ENCODE measurements at places on chromosomes 1 and 21.

- DNase-seq = no peak
Measured at GRCh38 chr1:241235256-241235897, 121.6 kb downstream of the RGS7 start.

DNA sequence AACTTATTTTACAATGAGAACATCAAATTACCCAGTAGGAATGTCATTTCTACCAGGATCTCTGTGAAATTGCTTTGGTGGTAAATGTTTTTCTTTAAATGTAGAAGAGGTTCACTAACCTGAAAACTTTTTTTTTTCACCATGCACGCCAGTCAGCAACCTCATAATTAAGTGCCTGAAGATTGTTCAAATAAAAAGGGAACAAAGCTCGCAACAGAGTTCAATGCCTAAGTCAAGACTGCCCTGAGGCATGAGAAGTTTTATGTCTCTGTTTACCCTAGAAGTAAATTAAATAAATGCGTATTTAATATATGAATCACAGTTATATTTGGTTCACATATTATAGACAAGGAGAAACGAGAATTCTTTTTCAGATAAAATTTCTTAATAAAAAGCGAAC lies 13.8 kb upstream of the SYDE2 start:
- no peak for DNase-seq

DNA sequence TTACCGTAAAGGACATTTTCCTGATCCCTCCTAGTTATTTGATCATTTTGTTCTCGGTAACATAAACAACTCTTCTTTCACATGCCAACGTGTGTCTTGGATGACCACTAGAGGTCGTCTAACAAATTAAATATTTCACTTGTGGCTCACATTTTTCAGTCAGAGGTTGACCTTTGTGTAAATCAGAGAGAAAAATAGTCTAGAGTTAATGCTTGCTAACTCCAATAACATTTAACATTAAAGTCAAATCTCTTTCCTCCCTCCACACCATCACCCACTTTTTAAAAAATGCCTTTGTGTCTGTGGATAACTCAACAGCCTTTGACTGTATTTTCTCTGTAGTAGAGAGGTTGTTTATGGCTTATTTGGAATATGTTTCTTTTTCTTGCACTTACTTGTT lies 220.5 kb upstream of the B3GALT2 start:
- DNase-seq = peak; percentile 12

- no peak for DNase-seq
Measured at GRCh38 chr1:4585216-4585615, 69.2 kb upstream of the AJAP1 start.

GRCh38 chr1:157201767-157202166 lies 63.6 kb upstream of the ETV3 start:
- DNase-seq = no peak
